ENCODE measurements at places on chromosomes 2 and 18.
A peak's percentile ranks its signal among the peaks of the same experiment; 100 is the strongest.

GRCh38 chr18:23225503-23225902, 90.2 kb downstream of the CABLES1 start:
- no peak for DNase-seq

DNA sequence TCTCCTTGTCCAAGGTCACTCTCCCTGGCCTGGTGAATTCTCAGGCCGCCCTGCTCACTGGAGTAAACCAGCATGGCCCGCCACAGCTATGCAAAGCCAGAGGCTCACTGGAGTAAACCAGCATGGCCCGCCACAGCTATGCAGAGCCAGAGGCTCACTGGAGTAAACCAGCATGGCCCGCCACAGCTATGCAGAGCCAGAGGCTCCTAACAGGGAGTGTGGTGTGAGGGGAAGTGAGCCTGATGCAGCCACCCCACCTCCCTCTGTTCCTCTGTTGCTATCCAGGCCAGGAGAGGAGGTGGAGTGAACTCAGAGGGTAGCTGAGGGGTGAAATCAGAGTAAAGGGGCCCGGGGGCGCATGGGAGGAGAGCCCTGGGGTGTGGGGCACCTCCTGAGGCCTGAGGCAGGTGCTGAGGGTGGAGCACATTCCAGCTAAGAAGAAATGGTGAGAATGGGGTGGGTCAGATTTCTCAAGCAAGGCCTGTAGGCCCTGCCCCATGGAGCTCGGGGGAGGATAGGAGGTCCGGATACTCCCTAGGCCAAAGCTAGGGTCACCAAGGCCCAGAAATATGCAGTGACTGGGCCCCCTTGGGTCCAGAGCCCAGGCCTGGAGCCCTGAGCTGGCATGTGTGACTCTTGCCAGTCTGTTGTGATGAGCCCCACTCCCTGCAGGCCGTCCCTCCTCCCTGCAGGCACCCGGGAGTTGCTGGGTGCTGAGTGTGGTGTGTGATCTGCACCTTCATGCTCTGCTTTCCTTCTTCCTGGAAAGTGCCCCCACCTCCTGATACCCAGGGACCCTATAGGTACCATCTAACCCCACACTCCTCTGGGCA, 1.5 kb downstream of the ATP6V1B1 start:
- DNase-seq = no peak

DNA sequence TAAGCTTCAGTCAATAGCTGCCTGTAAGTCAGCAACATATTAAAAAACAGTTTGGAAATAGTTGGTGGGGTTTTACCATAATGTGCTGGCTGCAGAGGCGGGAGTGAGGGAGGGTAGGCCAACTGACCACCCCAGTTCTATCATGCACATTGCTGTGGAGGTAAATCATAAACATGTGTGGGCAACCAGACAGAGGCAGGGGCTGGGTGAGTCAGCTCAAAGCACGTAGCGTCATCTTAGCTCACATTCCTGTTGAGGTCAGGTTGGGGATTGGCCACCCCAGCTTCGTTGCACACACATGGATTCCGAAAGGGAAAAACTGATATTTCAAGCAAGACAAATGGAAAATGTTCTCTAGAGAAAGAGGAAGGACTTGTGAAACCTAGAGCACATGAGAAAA, 19.5 kb downstream of the GPR45 start:
- DNase-seq = no peak

GRCh38 chr2:220432645-220433044, 805.2 kb downstream of the SLC4A3 start:
- peak; percentile 2 for DNase-seq

GRCh38 chr18:10374636-10375293, 79.7 kb upstream of the APCDD1 start:
- no peak for DNase-seq

DNA sequence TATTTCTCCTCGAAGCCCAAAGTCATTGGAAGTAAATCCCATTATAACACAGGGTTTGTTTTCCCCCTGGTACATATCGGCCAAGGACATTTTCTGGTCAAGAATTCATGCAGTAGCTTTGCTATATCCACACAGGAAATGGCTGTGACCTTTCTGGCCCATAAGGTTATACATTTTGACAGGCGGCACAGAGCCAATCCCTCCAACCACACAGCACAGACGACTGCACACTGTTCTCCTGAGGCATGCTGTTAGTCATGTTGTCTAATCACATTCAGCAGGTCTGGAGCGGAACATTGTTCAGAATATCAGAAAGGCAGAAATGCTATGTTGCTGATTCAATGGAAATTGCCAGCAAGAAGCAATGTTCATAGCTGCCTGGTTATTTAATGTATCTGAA, 742.3 kb upstream of the SLC8A1 start:
- no peak for DNase-seq

- DNase-seq = no peak
Measured at GRCh38 chr2:71530641-71531332, 77.4 kb downstream of the DYSF start.

DNA sequence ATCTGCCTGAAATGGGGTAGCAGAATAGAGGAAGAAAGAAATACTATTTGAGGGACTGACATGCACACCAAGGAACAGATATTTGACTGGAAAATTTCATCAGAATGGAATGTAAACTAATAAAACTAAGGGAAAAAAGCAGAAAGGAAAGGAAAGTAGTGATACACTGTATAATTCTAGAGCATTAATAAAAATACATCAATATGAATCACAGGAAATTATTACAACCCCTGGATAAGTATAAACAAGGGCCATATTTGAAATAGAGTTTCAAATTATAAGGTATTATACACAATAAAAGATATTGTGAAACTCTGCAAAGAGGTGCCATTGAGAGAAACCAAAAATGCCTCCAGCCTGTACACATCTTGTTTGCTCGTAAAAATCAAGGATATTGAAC, 149.6 kb downstream of the ICOS start:
- DNase-seq = no peak

GRCh38 chr2:189836644-189837043, 52.4 kb downstream of the PMS1 start:
- no peak for DNase-seq

DNA sequence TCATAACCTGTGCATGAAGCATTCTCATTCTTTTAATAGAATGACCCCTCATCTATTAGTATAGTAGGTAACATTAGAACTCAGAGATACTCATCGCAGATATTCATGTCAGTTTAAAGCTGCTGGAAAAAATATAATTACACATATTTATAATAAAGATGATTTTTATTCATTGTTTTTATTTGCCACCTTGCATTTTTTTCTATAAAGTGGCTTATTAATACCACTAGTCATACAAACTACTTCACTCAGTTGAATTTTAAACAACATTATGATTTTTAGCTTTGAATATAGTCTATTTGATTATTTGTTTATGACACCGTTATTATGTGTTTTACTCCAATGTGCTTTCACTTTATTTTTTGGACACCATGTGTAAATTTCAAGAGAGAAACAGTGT, 23.9 kb upstream of the GULP1 start:
- no peak for DNase-seq

DNA sequence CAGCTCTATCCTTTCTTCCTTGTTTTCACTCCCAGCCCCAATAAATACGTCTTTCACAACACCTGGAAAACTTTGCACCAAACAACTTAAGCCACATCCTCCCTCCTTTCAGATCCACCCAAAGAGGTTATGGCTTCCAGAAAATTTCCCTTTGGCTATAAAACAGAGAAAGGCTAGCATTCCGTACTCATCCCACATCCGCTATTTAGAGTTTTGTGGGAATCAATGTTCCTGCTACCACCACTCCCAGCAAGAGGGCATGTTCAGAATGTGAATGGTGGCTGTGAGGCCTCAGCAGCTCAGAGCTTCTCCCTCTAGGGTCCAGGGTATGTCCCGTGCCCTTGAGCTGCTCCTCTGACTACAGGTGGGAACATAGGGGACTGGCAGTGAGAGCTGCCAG, 214.6 kb downstream of the NCK2 start:
- no peak for DNase-seq

DNA sequence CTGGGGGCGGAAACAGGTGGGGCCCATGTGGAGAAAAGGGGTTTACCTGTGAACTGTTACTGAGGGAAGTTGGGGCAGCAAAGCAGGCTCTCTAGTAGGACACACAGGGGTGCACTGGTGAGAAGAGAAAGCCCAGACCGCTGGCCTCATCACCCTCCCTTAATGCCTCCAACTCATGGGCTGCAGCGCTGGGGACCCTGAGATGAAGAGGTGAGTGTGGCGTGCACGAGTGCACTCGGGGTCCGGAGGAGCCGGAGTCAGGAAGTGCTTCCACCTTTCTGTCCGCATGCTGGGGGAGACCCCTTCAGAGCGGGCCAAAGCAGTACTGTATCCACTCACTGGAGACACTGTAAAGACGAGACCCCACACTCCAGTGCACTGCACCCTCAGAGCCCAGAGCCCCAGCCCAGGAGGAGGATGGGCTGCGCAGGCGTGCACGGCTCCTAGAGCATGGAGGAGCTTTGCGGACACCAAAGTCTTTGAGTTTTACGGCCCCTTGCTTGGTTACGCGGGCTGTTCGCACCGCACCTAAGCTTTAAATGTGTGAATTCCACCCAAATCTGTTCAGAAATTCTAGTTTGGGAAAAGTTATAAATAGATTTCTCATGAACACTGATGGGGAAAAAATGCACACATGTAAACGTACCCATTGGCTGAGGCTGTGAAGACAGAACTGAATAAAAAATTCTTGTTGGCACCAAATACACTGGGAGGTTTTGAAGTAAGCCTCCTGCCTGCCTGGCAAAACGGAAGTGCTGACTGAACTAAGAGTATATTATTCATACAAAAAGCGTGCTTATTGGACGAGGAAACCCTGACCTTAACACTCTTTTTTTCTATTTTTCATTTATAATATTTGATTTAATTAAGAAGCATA, 45.4 kb upstream of the PPP4R1 start:
- DNase-seq = no peak

GRCh38 chr18:61772293-61772848, 120.4 kb downstream of the RNF152 start:
- DNase-seq = no peak
